ENCODE measurements at places on chromosomes 16 and 17. TPM values are rescaled to one million over a fixed set of nuclear protein-coding genes. Genes with fewer than 3 reads are reported as not detected.

The C17orf67 gene
- 2.4 TPM for polyA plus RNA-seq

The CDK5R1 gene
- polyA plus RNA-seq: 3.5 TPM

The ITPRIPL2 gene
- polyA plus RNA-seq: 0.38 TPM

The ITGA2B gene
- 7.1 TPM for polyA plus RNA-seq

The HOXB4 gene
- polyA plus RNA-seq: not detected

The NPIPB12 gene
- polyA plus RNA-seq: not detected

The ASGR1 gene
- not detected for polyA plus RNA-seq

The C1QTNF1 gene
- not detected for polyA plus RNA-seq

The IGFBP4 gene
- 33.3 TPM for polyA plus RNA-seq

The PDILT gene
- polyA plus RNA-seq: not detected

The OTOP3 gene
- polyA plus RNA-seq: not detected

The HBA1 gene
- polyA plus RNA-seq: 47.4 TPM

The ABCC3 gene
- 0.57 TPM for polyA plus RNA-seq

The BCO1 gene
- not detected for polyA plus RNA-seq

The PPP1R1B gene
- not detected for polyA plus RNA-seq

The TBC1D3 gene
- polyA plus RNA-seq: not detected

The UNC119 gene
- polyA plus RNA-seq: 86.2 TPM

The JPT1 gene
- 74.8 TPM for polyA plus RNA-seq

The MAP2K6 gene
- polyA plus RNA-seq: 16.2 TPM

The NOS2 gene
- polyA plus RNA-seq: not detected

Data from naive B cell (primary cell).